ENCODE measurements at places on chromosomes 4 and X. TPM values are rescaled to one million over a fixed set of nuclear protein-coding genes. Genes with fewer than 3 reads are reported as not detected.

- H3K27ac ChIP-seq, result no peak overlapping the region
- H3K4me1 ChIP-seq, result no peaks in the 10 kb centered on the region
- no peak for DNase-seq
- H3K27me3 ChIP-seq, result no peaks in the 10 kb centered on the region
- no peaks in the 10 kb centered on the region for H3K36me3 ChIP-seq
Observed at GRCh38 chr4:5940470-5941203, 47.8 kb upstream of the CRMP1 start.

DNA sequence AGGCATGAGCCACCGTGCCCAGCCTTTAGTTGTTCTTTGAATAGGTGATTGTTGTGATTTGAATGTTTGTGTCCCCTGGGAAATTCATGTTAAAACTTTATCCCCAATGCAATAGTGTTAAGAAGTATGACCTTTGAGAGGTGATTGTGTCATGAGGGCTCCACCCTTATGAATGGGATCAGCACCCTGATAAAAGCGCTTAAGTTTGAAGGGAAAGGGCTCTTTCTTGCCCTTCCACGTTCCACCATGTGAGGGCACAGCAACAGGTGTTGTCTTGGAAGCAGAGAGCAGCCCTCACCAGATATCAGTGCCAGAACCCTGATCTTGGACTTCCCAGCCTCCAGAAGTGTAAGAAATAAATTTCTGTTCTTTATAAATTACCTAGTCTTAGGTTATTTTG is 33.7 kb upstream of the RP2 start:
- H3K27me3 ChIP-seq, result peaks cover 1% of the 10 kb centered on the region
- H3K36me3 ChIP-seq, result no peaks in the 10 kb centered on the region
- H3K27ac ChIP-seq, result no peak overlapping the region
- no peak for DNase-seq
- H3K4me1 ChIP-seq, result no peaks in the 10 kb centered on the region

The GAGE10 gene
- total RNA-seq, result not detected

- H3K36me3 ChIP-seq, result no peaks in the 10 kb centered on the region
- H3K4me1 ChIP-seq, result peaks cover 6% of the 10 kb centered on the region
- no peak for DNase-seq
- H3K4me3 ChIP-seq, result no peak overlapping the region
- H3K27ac ChIP-seq, result no peak overlapping the region
- no peaks in the 10 kb centered on the region for H3K27me3 ChIP-seq
Observed at GRCh38 chr4:16672421-16672820, 226.0 kb downstream of the LDB2 start.

The HMGN5 gene
- 7.1 TPM for total RNA-seq

DNA sequence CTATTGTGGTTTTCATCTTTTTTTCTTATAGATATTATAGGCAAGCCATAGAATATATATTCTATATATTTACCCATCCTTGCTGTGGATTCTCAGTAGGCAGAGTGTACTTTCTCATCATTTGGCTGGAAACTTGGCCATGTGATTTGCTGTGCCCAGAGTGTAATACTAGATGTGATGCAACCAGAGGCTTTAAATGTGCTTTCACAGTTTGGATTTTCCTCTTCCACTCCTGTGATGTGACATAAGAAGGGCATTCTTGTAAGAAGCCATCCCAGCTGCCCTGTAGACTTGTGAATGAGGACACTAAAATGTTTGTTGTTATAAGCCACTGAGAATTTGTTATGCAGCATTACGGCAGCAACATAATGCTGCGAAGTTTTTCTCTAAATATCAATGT is 10.4 kb upstream of the HPGDS start:
- H3K27me3 ChIP-seq, result no peaks in the 10 kb centered on the region
- no peaks in the 10 kb centered on the region for H3K4me1 ChIP-seq
- no peaks in the 10 kb centered on the region for H3K36me3 ChIP-seq
- no peak for DNase-seq

DNA sequence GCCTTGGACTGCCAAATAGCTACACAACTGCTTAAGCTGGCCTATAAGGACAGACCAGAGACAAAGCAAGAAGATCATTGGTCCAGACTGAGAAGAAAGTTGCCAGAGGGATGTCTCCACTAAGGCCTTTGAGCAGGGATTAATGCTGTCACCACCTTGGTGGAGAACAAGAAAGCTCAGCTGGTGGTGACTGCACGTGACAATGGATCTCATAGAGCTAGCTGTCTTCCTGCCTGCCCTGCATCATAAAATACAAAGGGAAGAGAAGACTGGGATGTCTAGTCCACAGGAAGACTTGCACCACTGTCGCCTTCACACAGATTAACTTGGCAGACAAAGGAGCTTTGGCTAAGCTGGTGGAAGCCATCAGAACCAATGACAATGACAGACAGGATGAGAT is 40.5 kb upstream of the FAM120C start:
- no peak for DNase-seq
- H3K4me3 ChIP-seq, result no peak overlapping the region
- no peaks in the 10 kb centered on the region for H3K27me3 ChIP-seq
- no peaks in the 10 kb centered on the region for H3K4me1 ChIP-seq

- no peak for DNase-seq
- H3K4me3 ChIP-seq, result no peak overlapping the region
- no peak overlapping the region for H3K27ac ChIP-seq
- H3K4me1 ChIP-seq, result no peaks in the 10 kb centered on the region
- H3K36me3 ChIP-seq, result no peaks in the 10 kb centered on the region
Observed at GRCh38 chrX:112521676-112522075, 158.1 kb downstream of the LHFPL1 start.

The PHEX gene
- 0.13 TPM for total RNA-seq

All from aorta (tissue), 5 donors.